ENCODE measurements at places on chromosomes 4 and X.

GRCh38 chrX:70219938-70220764, 14.3 kb upstream of the AWAT1 start:
- no peak overlapping the region for H3K4me3 ChIP-seq
- DNase-seq, result peak; percentile 84
- peak overlapping the region; percentile 53 for H3K27ac ChIP-seq
- no peaks in the 10 kb centered on the region for H3K36me3 ChIP-seq
- peaks cover 17% of the 10 kb centered on the region for H3K27me3 ChIP-seq

DNA sequence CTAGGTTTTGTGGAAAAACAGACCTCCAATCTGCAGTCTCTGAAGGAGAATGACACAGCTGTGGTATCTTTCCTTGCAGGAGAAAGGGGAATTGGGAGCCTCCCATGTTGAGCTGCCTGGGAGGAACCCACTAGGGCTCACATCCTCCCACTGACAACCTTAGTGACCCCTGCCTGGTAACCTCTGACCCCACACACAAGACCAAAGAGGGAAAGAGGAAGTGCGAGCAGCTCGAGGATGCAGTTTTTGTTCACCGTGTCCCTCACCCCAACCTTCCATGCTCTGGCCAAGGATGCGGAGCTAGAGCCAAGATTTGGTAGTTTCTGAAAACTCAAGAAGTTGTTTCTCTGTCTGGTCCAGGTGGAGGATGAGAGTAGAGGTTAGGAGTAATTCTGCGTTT, 5.4 kb upstream of the ZXDA start:
- no peaks in the 10 kb centered on the region for H3K36me3 ChIP-seq
- H3K27me3 ChIP-seq, result no peaks in the 10 kb centered on the region
- DNase-seq, result no peak
- no peaks in the 10 kb centered on the region for H3K4me1 ChIP-seq
- no peak overlapping the region for H3K27ac ChIP-seq
- no peak overlapping the region for H3K4me3 ChIP-seq

DNA sequence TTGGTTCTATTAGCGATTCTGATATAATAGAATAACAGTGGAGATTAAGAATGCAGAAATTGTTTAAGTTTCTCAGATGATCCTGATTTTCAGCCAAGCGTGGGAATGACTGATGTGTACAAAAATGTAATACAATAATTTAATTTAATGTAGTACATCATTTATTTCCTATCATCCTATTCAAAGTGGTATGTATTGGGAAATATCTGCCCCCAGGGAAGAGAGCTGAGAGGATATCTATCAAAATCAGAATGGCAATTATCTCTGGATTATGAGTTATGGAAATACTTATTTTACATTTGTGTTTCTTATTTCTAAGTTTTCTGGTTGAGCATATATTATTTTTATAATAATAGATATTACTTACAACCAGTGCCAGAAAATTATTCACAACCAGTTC, 3.9 kb downstream of the FABP2 start:
- no peaks in the 10 kb centered on the region for H3K36me3 ChIP-seq
- H3K27me3 ChIP-seq, result no peaks in the 10 kb centered on the region
- H3K4me3 ChIP-seq, result no peak overlapping the region
- peaks cover 8% of the 10 kb centered on the region for H3K4me1 ChIP-seq
- no peak overlapping the region for H3K27ac ChIP-seq
- no peak for DNase-seq

DNA sequence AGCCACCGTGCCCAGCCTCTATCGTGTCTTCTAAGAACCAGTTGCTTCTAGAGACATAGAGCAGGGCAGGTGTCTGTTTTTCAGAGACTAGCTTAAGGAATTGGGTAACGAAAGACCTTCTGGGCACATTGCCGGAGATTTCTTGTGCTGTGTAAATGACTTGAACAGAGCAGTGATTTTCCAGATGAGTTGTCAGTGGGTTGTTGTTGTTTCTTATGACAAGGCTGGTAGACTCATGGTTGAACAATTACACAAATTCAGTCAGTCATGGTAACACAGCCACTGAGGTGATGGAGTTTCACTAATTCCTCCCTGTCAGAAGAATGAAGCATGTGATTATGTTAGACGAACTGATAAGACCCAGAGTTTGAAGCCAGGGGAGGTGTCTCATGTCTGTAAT, 20.5 kb upstream of the DDX3X start:
- no peaks in the 10 kb centered on the region for H3K4me1 ChIP-seq
- no peaks in the 10 kb centered on the region for H3K36me3 ChIP-seq
- no peak for DNase-seq
